NCI-H1930 (cell line): ENCODE measurements at places on chromosomes 4 and X.

DNA sequence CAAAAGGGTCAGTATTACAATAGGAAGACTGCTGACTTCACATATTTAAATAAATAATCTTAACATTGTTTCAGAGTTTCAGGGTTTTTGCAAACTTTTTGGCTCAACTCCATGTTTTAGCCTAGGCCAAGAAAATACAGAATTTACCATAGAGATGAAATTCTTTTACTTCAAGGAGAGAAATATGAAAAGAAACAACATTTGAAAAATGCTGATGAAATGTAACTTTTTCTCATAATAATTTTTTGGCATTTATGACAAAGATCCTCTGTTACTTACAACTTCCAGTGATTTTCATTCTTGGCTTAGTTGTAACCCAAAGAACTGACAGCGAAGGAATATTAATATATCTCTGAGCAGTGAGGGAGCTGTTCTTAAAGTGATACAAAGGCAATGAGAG, 316.1 kb upstream of the EMCN start:
- no peak for DNase-seq

DNA sequence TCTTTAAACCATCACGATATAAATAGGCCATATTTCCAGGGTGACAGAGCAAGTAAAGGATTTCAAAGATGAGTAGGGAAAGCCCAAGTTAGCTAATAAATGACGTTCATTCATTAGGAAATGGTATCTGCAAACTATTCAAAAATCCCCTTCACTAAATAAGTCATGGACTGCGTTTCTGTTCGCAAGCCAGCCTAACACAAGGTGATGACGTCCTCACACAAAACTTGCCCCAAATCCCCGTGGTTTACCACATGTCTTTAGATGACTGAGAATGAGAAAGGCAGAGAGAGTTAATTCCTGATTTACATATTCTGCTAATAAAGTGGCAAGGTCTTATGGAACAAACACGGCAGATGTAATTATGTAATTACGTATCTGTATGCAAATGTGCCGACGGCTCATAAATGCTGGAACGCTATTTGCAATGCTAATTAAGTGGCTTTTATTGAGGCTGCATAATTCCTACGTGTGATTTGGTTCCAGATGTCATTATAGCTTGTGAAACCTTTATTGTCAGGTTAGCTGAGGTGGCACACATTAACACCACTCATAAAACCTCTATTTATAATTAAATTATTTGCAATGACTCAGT, 437.7 kb upstream of the FRG1 start:
- DNase-seq: no peak

DNA sequence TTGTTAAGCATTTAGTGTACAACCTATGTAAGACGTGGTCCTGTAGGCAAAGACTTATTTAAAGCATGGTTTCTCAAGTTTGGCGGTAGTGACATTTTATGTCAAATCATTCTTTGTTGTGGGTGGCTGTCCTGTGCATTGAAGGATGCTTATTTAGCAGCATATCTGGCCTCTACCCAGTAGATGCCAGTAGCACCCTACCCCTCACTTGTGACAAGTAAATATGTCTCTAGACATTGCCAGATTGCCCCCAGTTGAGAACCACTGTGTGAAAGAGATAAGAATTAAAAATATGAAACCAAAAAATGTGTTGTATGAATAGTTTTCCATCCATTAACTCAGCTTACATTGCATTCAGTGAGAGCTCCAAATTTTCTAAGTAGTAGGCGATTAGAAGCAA, 25.5 kb downstream of the MMAA start:
- no peak for DNase-seq

DNA sequence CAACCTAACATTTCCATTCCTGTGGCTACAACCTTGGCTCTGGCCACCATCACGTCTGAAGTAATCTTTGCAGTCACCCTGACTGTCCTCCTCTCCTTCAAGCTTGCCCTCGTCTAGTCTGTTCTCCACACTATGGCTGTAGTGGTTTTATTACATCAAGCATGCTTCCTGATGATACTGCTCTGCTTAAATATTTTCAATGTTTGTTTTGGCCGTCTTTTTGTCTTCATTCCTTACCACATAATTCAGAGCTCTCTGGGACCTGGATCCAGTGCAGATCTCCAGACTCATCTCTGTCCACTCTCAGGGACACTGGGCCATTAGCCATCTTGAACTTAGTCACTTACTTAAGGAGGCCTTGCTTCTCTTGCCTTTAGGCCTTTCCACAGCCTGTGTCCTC, 27.7 kb upstream of the FREM3 start:
- DNase-seq: no peak

GRCh38 chr4:100189820-100190642, at the start of gene DDIT4L:
DDIT4L (minus strand) TSS chr4:100190468; CDS start chr4:100189983, 485 bp downstream.
- DNase-seq: no peak

DNA sequence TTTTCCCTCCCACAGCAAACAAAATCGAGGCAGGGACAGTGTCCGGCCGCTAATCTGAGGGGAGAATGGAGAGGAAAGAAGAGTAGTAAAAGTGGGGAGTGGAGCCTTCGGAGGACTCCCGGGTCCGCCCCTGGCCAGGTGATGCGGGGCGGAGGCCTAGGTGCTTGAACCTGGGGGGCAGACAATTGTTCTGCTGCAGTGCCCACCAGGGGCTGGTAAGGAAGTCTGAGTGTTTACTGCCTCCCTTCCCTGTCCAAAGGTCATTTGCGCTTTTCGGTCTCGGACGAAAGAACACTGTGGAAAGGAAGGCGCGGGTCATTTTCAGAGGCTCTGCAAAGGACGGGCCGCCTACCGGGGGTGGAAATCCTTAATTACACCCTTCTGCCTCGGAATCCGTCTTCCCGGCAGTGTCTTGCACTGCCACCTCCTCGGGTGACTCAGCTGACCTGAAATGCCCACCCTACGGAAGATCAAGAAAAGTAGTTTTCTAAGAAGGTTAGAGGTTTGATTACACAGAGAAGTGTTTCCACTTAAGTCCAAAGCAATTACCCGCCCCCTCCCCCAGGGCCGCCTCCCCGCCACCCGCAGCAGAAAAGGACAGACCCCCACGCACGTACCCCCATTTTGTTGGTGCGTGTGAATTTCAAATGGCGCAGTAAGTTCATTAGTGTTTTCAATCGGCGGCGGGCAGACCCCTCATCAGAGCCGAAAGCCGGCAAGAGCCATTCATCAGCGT, 99.9 kb upstream of the TENM3 start:
- no peak for DNase-seq
